BE2C (cell line): ENCODE measurements at places on chromosomes 5 and 9.

DNA sequence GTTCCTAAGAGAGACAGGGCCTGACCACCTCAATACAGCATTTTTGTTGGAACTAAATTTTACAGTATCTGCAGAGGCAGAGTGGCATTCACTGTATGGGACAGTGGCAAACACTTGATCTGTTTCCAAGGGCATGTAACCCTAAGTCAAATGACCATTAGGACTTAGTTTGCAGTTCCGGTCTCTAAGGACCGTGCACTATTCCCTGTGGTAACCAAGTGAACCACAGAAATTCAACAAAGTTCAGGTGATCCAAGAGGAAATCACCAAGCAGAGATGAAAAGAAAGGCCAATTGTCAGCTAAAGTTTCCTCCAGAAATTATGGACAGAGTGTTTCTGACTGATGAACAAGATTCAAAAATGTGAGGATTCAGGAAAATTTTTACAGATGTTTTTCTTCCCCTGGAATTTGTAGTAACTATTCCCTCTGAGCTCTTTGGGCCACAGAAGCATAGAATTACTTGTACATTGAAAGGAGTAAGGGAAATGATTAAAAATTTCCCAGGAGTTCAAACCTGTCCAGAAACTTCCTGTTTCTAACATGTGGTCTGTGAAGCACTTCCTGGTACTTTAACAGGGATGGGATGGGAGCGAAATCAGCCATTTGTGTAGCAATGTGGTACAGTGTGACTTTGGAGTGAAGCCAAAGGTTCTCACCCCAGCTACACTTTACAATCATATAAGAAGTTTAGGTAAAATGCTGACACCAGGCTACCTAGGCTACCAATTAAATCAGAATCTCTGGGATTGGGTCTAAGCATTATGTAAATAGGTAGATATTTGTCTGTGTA is 266.1 kb upstream of the MAP3K1 start:
- no peak for DNase-seq

DNA sequence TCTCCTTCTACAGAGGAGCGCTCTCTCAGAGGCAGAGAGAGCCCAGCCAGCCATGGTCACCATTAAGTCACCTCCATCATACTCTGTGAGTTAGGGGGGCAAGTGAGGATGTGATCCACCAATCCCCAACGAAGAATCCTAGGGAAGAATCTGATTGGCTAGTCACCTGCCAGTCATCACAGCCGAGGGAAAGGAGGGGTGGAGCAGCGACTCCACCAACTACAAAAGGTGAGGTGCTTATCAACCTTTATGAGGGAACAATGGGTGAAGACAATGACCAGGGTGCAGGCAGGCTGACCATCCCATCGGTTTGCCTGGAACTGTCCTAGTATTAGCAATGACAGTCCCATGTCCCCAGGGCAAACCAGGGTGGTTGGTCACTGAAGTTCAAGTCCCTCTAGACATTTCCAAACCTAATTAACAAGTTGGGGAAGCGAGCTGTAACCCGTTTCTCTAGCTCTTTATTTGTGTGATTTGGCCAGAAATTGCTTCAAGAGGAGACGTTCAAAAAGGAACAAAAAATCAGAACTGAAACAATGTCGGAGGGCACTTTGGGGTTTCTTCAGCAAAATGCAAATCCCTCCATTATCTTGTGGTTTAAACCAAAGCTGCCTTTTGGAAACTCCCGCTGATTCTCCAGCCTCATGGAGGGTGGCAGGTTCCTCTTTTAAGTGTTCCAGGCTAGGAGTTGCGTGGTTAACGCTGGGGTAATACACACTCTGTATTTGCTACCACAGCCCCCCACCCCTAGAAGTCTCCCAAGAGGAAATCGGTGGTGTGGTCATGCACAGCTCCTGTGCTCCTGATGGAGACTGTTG is 18.8 kb upstream of the FCN1 start:
- DNase-seq: no peak

DNA sequence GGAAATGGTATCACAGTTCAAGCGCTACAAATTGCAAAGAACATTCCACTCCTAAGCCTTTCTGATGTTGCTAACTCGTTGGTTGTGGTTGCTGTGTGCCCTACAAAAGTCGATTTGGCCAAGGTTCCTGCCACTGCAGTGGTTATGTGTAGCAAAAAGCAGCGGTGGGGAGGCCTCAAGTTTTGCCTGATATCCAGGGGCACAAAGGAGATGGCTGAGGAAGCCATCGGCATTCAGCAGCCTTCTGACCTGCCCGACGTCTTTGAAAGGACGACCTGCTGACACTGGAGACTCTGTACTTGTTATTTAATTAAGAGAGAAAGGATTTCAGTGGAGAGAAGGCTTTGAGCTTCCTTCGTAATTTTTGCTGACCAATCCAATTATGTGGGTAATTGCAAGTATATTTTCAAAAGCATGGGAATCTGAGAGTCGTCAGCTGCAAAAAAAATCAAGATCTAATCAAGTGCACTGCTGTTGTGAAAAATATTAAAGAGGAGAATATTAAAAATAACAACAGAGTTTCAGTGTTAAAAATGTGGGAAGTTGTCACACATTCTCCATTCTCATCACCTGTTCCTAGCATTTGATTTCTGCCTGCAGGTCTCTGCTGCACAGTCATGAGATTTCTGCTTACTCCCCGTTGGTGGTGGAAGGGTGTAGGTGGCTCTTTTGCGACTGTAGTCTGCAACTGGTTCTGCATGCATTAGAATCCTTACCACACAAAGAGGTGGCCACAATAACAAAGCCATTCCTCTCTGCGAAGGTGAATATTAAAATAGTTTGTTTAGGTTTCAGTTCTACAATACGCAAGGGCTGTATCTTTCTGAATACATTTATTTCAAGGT is 319.2 kb downstream of the IRX2 start:
- no peak for DNase-seq

DNA sequence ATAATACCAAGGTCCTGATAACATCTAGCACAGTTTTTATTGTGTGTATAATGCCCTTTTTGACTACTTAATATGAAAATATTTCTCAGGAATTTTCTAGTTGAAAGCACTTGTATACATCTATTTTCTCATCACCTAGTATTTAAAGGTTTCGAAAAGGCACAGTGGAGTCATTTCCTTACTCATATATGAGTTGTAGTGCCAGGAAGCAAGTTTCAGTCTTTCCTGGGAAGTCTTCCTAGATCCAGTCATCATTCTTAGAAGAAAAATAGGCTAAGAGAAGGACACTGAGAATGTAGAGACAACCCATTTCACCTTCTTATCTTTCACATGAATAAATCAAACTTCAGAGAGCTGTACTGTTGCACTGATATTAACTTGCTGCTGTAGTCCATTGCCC is 70.2 kb downstream of the SLC25A46 start:
- DNase-seq: no peak

- DNase-seq: no peak
Measured at GRCh38 chr5:16669776-16670175, 53.0 kb upstream of the RETREG1 start.

DNA sequence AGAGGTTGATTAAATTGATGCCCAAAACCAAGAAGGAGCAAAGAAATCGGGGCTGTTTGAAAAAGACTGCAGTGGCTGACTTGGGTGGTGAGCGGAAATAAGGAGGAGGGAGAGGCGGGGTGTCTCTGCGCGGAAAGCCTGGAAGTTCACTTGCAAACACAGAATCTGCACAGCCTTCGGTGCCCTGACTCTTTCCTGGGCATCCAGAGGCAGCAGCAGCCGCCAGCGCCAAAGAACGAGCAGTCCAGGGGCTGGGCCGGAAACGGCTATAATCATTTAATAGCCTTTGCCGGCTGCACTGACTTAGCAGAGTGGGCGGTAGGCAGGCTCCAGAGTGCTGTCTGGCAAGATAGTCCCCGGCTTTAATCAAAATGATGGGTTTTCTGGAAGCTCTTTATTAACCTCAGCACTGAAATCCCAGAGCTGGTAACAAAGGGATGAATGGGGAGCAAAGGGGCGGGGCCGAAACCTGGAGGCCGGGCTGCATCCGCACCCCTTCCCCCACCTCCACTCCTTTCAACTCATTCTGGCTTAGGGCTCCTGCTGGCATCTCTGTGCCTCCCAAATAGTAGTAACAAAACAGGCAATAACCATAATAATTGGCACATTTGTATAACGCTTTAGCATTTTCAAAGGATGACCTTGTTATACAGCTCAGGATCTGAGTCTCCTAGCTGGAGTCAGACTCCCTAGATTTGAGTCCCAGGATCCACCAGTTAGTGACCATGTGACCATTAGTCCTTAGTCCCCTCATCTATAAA is 35.7 kb downstream of the PCDHAC2 start:
- peak; percentile 91 for DNase-seq

DNA sequence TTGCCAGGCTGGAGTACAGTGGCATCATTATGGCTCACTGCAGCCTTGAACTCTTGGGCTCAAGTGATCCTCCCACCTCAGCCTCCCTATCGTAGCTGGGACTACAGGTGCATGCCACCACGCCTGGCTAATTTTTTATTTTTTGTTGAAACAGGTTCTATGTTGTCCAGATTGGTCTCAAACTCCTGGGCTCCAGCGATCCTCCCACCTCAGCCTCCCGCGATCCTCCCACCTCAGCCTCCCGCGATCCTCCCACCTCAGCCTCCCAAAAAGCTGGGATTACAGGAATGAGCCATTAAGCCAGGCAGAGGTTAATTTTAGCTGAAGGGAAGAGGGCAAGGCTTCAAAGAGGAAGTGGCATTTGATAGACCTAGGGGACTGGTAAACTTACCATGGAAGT is 32.8 kb upstream of the CCNB1 start:
- DNase-seq: no peak

DNA sequence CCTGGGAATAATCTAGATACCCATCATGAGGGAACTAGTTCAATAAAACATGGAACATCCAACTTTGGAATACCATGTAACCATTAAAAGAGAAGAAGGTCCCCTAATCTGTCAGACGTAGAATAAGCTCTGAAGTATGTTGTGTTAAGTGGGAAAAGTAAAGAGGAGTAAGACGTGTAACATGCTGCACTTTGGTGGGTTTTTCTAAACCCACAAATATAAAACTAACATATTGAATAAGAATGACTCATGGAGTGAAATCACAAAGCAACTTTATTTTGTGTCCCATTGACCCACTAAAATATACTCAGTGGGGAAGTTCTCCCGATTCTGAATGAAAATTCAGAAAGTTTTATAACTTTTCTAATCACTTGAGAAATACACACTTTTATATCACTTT is 67.9 kb upstream of the PIK3R1 start:
- DNase-seq: no peak

GRCh38 chr5:51391175-51391574 is 7.9 kb downstream of the ISL1 start:
- DNase-seq: peak; percentile 34

DNA sequence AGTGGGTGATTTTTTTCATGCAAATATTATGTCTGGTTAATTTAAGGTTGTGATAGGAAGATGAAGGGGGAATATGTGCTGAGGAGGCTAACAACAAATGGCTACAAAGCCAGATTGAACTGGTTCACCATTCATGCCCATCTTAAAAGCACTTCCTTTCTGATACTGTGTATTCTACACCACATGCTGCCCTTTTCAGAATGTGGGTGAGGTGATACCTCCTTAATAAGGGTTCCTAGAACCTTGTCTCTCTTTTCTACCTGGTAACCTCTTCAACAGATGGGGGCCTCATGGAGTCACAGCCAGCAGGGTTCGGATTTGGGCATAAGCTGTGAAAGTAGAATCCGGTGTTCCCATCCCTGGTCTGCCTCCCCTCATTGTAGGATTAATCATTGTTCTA is 1064.0 kb upstream of the SEMA6A start:
- no peak for DNase-seq

GRCh38 chr9:109190151-109190550 is 23.1 kb upstream of the FRRS1L start:
- no peak for DNase-seq

GRCh38 chr5:76582230-76583162 is 40.7 kb downstream of the F2RL2 start:
- DNase-seq: no peak

DNA sequence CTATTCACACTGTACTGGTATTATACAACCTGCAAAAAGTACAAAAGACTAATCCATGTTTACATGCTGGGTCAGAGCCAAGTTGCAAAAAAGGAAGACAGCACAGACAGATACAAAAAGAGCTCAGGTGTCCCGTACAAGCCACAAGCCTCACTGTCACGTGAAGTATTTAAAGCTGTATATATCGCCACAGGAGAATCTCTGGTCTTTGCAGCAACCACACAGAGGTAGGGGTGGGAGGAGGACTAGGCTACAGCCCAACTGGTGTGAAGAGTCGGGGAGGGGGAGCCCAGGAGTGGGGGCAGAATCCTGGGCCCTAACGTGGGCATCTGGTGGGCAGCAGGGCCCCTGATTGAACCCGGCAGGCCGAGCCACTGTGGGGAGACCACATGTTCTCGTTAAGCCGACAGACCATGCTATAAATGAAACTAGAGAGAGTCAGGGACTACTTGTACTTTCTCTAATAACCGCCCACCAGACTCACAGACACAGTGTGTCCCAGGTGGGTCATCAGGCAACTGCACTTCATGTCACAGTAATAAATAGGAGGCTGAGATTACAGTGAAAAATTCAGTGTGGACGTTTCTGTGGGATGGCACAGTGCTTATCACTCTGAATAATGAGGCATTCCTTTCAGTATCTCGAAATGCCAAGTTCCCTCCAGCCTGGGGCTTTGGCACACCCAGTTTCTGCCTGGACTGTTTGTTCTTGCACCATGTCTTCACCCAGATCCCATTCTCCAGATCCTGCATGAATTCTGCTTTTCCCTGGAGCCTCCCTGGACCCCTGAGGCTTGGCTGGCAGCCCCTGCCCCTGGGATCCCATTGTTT is 79.3 kb upstream of the SH3PXD2B start:
- no peak for DNase-seq

DNA sequence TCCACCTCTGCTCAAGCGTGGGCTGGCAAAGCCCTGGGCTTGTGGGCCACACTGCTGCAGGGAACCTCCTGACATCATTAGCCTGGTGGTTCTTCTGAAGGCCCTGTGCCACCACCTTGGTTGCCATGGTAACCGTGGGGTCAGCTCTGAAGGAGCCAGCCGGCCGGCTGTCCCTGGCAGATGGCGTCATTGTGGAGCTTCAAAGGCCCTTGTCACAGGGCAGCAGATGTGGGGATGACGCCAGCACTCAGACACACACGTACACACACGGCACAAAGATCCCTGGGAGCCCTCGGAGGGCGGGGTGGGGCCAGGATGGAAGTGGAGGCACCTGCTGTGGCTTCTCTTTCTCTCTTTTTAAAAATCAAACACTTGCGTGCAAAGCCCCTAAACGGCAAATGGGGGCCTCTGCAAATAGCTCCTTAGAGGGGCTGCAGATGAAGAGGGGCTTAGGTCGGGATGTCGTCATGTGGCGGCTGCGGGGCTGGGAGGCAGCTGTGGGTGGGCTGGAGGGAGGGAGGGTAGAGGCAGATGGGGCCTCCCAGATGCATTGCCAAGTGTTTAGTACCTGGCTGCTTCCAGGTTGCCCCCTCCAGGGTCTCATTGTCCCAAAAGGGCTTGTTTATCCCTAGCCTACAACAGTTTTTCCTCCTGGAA is 19.5 kb upstream of the RPL26L1 start:
- no peak for DNase-seq

GRCh38 chr5:146828385-146828784 is 50.2 kb downstream of the PPP2R2B start:
- peak; percentile 13 for DNase-seq

DNA sequence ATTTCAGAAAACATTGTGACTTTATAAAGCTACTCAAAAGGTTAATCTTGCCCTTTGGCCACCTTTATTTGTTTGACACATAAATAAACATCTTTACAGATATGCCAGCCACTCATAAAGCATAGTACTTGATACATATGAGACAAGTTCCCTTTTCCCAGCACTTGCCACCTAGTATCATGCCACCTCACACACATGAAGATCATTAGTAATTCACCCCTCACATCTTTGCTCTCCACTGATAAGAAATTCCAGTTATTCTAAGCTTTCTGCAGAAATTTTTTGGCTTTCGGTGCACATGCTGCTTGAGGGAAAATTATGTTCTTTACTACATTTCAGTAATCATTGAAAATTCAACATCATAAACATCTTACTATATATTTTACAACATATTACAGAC is 59.1 kb downstream of the DEPDC1B start:
- no peak for DNase-seq
